Left kidney (tissue), 8 donors: ENCODE measurements at places on chromosomes 4 and X. TPM values are rescaled to one million over a fixed set of nuclear protein-coding genes. Genes with fewer than 3 reads are reported as not detected.

TBC1D1 gene
- 197 TPM for polyA plus RNA-seq

MMRN1 gene
- 2.1 TPM for polyA plus RNA-seq

CXCL11 gene
- polyA plus RNA-seq: not detected

AFF2 gene
- 6.5 TPM for polyA plus RNA-seq

DNA sequence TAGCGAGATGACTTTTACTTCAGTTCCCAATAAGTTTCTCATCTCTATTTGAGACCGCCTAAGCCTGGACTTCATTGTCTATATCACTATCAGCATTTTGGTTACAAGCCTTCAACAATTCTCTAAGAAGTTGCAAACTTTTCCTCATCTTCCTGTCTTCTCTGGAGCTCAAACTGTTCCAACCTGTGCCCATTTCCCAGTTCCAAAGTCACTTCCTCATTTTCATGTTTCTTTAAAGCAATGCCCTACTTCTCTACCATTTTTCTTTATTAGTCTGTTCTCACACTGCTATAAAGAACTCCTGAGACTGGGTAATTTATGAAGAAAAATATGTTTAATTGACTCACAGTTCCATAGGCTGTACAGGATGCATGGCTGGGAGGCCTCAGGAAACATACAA, 251.9 kb downstream of the TECRL start:
- DNase-seq: no peak

- DNase-seq: no peak
Observed at GRCh38 chr4:82839624-82840023, 41.0 kb upstream of the SCD5 start.

DNA sequence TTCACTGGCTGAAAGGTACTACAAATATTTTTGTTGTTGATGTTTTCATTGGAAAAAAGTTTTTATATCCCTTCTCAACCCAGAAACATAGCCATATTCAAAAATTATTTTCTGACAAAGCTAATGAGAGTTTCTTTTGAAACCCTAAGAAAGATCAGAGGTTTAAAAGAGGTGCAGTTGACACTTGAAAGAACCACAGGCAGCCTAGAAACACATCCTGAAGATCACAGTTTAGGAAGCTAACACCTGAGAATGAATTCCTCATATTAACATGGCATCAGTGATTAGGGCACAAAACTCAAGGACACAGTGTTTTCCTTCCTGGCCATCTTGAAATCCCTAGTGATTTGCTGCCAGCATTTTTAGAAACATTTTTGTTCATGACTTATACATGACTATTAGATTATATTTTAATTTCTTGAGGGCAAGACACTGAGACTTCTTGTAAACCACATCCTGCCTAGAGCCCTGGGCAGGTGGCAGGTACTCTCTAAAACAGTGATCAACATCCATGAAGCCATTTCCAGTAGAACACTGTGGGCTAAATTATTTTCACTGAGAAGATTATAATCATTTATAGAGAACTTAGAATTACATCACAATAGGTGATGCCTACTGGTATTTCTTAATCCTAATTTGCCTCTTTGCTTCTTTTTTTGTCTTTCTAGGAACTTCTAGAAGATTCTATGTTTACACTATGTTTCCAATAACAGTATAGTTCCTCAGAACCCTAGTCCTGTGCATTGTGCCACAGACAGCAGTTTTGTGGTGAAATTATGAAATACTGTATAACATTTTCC, 80.0 kb downstream of the ARSJ start:
- DNase-seq: no peak

- no peak for DNase-seq
Observed at GRCh38 chr4:61571761-61572559, 371.8 kb downstream of the ADGRL3 start.

DNA sequence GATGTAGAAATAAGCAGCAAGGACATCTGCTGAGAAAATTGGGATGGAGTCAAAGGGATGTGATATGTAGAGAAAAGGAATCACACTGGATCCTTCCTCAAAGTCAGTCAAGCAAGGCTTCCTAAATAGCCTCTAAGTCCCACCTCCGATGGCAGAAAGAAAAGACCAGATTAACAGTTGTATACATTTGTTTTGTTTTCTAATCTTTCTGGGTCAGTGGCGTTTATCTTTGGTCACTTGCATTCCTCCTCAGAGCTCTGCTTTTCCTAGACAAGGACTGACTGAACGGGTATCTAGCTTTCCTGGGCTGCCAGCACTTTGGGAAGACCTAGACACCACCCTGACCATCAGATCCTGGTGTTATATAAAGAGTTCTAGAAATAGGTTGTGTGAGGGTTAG, 23.2 kb downstream of the PACRGL start:
- DNase-seq: no peak

DNA sequence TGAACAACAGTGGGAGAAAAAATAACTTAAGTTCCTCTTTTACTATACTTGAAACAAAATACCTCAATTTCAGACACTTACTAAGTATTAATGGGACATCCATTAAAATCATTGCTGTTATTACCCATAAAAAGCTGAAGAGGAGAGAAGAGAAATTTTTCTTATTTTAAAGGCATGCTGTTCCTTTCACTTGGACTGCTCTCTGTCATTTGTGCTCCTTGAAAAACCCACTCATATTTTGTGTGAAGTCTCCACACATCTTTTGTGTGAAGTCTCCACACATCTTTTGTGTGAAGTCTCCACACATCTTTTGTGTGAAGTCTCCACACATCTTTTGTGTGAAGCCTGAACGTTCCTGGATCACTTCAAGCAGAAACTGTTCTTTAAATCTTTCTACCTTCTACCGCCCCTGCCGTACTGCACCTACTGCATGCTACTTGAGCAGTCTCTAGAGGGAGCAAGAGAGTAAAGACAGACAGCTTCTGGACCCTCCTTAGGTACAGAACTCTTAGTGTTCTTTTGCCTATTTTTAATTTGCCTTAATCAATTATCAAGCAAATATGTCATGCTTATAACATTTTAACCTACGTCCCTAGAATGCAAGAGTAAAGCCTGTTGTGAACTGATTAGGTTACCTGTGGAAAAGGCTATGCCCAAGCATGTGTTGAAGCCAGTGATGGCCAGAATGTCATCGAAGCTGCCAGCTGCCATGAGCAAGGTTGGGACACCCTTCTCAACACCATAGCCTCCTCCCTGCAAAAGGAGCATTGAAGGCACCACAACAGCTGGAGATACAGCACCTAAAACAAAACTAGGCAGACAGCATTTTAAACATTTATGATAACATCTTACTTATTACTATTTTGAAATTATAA, 27.1 kb upstream of the SLC9B1 start:
- DNase-seq: peak; percentile 39

- DNase-seq: no peak
Observed at GRCh38 chr4:154086247-154086646, 297.4 kb upstream of the SFRP2 start.

GRCh38 chrX:51606446-51606845, 12.3 kb downstream of the CENPVL3 start:
- no peak for DNase-seq

- no peak for DNase-seq
Observed at GRCh38 chr4:141763374-141763773, 127.0 kb downstream of the IL15 start.

DNA sequence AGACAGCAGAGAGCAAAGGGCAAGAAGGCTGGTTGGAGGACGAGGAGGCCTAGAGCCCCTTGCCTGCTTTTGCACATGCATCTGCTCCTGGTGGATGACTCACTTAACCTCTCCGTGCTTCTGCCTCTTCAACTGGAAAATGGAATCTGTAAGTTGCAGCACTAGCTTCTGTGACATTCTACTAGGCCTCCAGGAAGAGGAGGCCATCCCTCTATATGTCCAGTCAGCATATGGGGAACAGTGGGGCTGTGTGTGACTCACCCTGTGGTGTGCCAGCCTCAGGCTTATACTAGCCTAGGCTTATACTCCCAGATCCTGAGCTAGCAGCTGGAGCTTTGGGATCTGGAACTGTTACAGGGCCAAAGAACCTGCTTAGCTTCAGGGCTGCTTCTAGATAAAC, 36.0 kb downstream of the RTL9 start:
- no peak for DNase-seq

DNA sequence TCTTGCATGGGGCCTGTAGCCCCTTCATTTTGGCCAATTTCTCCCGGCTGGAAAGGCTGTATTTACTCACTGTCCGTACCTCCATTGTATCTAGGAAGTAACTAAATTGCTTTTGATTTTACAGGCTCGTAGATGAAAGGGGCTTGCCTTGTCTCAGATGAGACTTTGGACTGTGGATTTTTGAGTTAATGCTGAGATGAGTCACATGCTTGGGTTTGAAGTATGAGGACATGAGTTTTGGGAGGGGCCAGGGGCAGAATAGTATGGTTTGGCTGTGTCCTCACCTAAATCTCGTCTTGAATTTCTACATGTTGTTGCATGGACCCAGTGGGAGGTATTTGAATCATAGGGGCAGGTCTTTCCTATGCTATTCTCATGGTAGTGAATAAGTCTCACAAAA, 407.6 kb upstream of the NDST3 start:
- no peak for DNase-seq

DNA sequence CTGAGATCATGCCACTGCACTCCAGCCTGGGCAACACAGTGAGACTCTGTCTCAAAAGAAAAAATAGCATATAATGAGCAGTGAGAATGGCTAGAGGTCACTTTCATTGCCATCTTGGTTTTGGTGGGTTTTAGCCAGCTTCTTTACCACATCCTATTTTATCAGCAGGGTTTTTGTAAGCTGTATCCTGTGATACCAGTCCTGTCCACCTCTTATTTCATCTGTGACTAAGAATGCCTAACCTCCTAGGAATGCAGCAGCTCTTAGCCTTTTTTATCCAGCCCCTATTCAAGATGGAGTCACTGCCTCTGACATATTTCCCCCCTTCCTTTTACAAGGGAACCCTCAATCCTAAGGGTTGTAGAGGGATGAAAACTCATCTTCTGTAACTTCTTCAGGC, 26.1 kb upstream of the IGFBP7 start:
- DNase-seq: no peak
